K562 (cell line): ENCODE measurements at places on chromosomes 12 and 14. TPM values are rescaled to one million over a fixed set of nuclear protein-coding genes. Genes with fewer than 3 reads are reported as not detected.

- DNase-seq: no peak
Measured at GRCh38 chr14:51928568-51928967, 60.8 kb upstream of the RTRAF start.

DNA sequence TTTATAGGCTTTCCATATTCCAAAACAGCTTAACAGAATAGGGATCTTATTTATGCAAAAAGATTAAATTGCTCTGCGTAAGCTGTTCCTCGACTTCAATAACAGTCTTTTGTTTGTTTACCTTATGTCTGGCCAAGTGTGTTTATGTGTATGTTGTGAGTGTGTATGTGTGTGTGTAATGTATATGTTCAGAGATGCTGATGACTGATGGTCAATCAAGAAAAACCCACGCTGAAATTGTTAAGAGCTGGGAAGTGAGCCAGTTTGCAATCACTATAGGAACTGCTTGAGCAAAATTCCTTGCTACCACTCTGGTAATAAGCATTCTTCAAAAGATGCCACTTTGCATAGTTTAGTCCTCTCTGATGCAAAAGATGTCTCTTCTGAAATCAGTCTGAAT, 59.6 kb downstream of the PRKD1 start:
- no peak for DNase-seq

GRCh38 chr14:95895720-95896119, 19.1 kb downstream of the TUNAR start:
- DNase-seq: peak; percentile 39

DNA sequence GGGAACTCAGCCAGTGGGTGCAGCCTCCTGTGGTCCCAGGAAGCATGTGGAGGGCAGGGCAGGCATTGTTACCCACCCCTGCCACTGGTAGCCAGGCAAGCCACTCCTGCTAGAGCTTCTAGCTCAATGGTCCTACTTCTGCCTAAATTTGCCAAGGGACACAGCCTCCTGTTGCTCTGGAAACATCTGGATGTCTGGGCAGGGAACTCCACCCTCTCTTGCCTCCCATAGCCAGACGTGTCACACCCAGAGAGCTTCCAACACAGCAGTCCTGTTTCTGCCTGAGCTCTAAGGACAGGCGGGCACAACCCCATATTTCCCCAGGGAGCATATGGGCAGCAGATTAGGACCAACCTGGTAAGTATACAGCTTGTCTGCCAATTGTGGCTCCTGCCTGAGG, 350.2 kb downstream of the GLT1D1 start:
- DNase-seq: no peak

- no peak for DNase-seq
Measured at GRCh38 chr12:96219700-96220206, 25.6 kb downstream of the ELK3 start.

GRCh38 chr14:101563654-101564443, 2.6 kb downstream of the DIO3 start:
- no peak for DNase-seq

- no peak for DNase-seq
Measured at GRCh38 chr14:77158882-77159255, 17.3 kb upstream of the ZDHHC22 start.

DNA sequence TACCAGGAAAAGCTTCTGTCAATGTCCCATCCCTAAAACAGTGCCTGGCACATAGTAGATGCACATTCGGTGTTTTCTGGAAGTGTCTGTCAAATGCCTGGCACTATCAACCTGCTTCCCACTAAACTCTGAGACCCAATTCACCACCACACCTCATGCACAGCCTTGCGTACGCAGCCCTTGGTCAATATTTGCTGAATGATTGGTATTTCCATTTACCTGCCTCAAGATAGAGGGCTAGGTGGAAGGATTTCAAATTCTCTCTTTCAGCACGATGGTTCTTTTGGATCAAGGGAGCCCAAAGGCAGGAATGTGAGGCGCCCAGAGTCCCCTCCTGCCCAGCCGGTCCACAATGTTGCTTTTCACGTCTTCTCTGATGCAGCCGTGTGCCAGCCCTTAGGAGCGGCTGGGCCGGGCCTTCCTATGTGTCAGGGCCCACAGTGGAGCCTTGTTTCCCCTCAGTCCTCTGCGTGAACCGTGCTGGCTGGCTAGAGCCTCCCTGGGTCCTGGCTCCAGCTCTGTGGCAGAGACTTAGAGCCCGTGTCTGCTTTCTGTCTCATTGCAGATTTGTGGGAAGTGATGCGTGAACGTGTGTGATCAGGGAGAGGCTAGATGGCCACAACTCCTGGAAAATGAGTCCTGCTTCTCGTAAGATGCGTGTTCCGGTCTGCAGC, 99.9 kb upstream of the RFLNA start:
- no peak for DNase-seq

Gene STYK1
- total RNA-seq: 0.31 and 0.95 TPM in 2 replicates

Gene GUCY2C
- not detected in 2 replicates for total RNA-seq
